ENCODE measurements at places on chromosomes 2 and 18. TPM values are rescaled to one million over a fixed set of nuclear protein-coding genes. Genes with fewer than 3 reads are reported as not detected.

MREG gene
- total RNA-seq, result 31.6 TPM

GRCh38 chr2:40184551-40184950, 267.3 kb downstream of the SLC8A1 start:
- DNase-seq, result peak; percentile 59

IL36A gene
- total RNA-seq, result not detected

GRCh38 chr2:166334805-166335204, 40.9 kb downstream of the SCN9A start:
- DNase-seq, result no peak

DES gene
- total RNA-seq, result 13,585 TPM

GRCh38 chr2:181755181-181755580, 74.9 kb upstream of the NEUROD1 start:
- DNase-seq, result no peak

TLX2 gene
- not detected for total RNA-seq

DNA sequence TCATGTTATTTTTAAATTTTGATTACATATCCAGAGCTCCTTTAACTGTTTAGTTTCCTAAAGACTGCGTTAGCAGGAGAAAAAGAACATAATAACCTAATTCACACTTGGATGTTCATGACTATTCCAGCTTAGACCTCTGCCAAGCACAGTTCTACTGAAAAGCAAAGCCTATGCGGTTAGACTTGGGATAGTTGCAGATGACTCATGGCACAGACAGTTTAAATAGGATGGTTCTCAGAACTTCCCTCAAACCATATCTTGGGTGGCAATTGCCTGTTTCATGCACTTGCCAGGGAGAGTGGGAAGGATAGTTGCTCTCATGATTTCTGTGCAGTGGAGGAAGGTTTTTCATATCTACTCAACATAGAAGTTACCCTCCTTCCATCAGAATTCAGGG, 149.7 kb upstream of the KLHL29 start:
- peak; percentile 71 for DNase-seq

DNA sequence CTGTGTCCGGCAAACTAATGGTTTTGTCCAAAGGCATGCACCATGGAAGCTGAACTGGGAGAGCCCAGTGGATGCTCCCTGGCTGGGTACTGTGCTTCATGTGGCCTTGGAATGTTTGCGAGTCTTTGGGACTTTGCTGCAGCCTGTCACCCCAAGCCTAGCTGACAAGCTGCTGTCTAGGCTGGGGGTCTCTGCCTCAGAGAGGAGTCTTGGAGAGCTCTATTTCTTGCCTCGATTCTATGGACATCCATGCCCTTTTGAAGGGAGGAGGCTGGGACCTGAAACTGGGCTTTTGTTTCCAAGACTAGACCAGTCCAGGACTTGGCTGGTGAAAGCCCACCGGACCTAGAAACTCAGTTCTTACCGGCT, 1.7 kb downstream of the MARS2 start:
- DNase-seq, result no peak

DNA sequence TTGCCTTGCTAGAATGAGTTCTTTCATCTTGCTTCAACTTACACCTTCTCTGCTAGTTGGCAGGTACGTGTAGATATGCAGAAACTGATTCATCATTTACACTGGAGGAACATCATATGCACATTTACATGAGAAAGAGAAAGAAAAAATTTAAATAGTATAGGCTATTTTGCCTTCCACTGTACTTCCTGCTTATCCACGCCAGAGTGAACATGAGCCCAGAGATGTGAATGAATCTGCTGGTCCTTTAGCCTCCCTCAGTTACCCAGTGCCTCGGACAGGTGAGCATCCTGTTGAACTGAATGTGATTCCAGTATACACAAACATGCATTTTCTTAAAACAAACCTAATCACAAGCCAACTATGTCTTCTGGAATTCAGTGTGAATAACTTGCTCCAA, 83.6 kb downstream of the SESTD1 start:
- DNase-seq, result no peak

GRCh38 chr2:205967391-205968075, 118.4 kb downstream of the INO80D start:
- peak; percentile 6 for DNase-seq

DNA sequence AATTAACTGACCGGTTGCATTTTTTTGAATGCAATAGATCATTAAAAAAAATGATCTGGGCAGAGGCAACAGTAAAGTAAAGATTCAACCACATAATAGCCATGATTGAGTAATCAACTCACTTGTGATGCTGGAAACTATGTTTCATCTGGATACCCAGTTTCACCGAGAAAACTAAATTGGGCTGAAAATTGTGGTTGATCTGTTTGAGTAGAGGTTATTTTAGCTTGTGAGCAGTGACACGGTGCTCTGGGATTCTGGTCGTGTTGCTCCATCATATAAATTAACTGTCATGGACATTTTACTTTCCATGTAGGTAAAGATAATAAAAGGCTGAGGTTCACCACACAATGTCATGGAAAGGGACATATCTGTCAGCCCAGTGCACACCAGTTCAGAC, 58.7 kb downstream of the CD226 start:
- DNase-seq, result no peak

DNA sequence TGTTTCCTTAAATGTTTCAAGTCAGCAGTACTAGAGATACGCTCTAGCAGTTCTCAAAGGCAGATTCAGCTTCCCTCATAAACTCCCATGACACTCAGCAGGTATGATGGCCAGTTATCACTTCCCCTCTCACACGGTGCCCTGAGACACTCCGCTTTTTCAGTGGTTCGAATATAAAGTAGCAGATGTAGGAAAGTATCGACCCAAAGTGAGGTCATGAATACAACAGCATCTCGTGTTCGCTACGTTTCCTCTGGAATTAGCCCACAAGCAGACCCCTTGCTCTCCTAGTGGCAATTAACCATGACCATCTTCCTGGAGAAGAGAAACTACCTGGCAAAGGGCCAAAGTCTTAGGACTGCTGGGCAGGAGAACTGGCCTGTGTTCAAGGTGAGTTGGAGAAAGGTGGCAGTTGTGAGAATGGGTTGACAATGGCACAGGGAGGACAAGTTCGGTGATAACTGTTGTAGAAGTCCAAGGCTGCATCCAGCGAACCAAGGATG, 9.3 kb upstream of the AGBL5 start:
- no peak for DNase-seq

DNA sequence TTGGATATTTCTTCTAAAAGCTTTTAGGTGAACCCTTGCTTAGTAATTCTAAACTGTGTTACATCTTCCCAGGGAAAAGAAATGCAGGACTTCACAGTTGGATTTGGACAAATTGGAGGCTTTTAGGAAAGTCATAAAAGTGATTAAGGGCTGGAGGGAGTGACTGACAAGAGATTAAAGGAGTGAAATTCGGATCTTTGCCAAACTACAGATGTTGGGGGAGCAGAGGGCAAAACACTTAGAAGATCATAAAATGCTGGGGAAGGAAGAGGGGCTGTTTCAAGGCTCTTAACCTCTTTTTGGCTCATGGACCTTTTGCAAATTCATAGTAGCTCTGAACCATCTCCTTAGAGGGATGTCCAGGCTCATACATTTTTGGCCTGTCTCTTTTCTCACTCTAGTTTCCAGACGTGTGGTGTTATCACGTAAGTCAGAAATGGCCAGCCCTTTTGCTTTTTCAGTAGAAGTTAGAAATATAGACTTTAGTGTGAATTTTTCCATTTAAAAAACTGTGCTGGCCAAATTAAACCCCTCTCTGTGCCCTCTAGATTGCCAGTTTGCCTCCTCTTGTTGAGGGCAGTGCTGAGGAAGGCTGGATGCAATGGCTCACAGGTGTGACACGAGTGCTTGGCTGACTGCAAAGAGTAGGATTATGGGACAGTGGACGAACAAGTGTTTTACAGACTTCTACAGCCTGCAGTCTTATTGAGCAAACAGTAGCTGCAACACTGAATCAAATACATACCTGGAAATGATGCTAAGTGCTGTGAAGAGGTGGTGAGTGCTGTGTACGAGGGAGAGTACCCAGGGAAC, 109.9 kb downstream of the LYPD6B start:
- no peak for DNase-seq

DNA sequence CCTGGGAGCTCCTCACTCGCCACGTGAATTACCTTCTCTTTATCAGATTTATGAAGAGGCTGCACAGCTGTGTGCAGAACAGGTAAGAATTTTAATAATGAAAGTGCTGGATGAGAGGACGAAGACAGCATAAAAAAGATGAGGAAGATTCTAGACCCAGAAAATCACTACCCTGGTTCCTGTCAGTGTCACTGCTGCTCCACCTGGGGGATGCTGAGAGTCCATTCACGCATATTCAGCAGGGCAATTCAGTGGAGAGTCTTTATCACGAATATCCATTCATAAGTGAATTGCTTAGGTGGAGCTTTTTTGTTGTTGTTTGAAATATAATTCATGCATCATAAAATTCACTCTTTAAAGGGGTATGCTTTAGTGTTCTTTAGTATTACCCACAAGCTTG, 52.0 kb downstream of the MRPL33 start:
- no peak for DNase-seq

HTR2B gene
- total RNA-seq, result 0.78 TPM

DNA sequence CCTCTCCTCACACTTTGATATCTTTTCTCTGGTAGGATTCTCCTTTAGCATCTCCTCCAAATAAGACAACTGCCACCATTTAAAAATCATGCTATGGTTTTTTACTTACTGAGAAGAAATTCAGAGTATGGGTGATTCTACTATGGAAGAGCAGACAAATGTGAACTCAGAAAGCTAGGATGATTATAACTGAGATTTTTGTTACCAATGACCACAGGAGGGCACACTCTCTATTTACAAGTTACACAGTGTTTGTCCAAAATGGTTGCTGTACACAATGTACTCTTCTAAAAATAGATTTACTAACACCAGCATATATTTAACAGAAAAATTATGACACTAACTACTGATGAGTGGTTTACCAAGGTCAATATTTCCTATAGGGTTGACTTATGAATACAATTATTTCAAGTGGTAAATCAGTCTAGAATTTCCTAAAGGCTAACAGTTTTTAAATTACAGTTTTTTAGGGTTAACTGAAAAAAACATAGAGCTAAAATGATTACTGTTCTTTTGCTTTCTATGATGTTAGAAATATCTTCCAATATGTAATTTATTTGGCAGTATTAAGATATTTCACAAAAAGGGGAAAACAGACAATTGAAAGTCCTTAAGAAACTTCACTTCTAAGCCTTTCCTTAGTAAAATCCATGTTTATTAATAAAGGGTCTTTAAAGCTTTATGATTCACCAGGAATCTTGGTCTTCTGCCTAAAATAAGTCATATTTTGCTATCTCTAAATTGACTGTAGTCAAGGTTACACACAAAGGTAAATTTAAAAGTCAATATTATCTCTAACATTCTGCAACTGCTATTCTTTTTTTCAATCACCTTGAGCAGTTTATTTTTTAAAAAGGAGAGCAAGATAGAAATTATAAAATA, 57.2 kb downstream of the MAP4K3 start:
- peak; percentile 66 for DNase-seq

DNA sequence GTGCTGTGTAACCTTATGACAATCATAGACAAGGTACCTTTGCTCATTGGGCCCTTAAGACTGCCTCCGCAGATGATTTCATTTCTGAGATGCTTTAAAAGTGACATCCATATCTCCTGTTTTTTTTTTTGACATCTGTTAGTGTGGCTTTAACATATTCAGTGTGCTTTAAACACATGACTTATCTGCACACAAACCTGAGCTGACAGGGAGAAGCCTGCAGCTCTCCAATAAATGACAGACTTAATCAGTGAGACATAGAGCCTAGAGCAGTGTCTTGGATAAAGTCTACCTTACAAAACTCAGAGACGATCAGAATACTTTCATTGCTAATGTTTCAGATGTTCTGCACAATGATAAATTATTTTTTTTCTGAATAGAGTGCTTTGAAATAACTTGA, 130.7 kb downstream of the UBE2E3 start:
- DNase-seq, result no peak

DNA sequence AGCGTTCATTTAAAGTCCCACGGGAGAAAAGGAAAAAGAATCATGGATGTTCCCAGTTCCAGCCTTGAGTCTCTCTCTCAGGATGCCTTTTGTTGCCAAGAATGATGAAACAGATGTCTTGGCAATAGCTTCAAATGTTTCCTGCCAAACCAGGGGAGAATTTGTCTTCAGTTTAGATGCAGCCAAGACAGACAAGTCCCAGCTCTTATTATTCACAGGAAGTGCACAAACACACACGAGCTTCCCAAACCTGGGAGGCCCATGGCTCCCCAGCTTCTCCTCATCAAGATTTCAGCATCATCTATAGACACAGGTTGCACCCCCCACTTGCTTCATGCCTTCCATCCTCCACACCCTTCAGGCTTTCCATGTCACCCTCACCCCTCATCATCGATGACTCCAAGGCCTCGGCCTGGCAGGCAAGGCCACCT, 45.9 kb downstream of the HS1BP3 start:
- peak; percentile 68 for DNase-seq

DNPEP gene
- 65.3 TPM for total RNA-seq

CNTNAP5 gene
- not detected for total RNA-seq

ITGB1BP1 gene
- total RNA-seq, result 45.9 TPM

- DNase-seq, result peak; percentile 65
These were observed 39.5 kb downstream of the INO80C start for GRCh38 chr18:35458271-35458670.

GRCh38 chr2:24793761-24794435, 673 bp downstream of the CENPO start:
- DNase-seq, result peak; percentile 40

SH3RF3 gene
- total RNA-seq, result 5.1 TPM

EPHA4 gene
- total RNA-seq, result 10.1 TPM

DNA sequence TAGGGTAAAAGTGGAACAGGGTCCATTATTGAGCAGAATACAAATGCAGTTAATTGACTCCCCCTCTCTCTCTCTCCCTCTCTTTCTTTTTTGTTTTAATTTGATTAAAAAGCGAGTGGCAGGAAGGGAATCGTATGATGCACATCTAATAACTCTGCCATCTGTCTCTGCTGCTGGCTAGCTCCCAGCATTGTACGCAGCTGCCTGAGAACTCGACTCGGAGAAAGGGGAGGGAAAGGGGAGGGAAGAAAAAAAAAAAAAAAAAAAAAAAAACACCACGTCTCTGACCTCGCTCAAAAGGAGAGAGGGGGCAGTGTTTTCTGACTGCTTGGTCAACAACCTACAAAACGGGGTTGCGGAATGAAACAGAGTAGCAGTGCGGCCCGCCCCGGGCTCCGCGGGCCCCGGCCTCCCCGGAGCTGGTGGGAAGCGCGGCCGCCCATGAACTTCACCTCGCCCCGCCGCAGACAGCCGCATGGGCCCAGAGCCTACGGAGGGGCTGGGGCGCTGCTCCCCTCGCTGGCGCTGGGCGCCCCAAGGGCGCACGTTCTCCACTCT, 265.7 kb downstream of the TCF4 start:
- DNase-seq, result peak; percentile 98

GRCh38 chr2:106996171-106996769, 110.3 kb upstream of the ST6GAL2 start:
- peak; percentile 6 for DNase-seq

DNA sequence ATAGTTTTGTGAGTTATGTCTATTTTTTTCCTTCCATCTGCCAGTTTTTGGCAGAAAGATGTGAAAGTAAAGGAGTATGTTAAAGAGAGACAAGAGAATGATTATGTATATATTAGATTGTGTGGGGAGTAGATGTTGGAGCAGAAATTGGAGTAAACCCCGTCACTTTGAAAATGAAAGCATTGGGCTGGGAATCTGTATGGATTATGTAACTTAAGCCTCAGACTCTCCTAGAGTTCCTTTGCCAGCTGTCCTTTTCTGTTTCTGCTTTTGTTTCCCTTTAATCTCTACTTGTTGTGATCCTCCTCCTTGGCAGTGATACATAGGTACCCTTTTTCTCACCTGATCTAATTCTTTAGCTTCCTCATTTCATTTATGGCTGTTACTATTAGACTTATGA, 19.2 kb downstream of the CCDC138 start:
- DNase-seq, result peak; percentile 3

GRCh38 chr2:67828066-67828465, 234.7 kb downstream of the C1D start:
- DNase-seq, result no peak
